ENCODE measurements at places on chromosomes 12 and 14. TPM values are rescaled to one million over a fixed set of nuclear protein-coding genes. Genes with fewer than 3 reads are reported as not detected.

DNA sequence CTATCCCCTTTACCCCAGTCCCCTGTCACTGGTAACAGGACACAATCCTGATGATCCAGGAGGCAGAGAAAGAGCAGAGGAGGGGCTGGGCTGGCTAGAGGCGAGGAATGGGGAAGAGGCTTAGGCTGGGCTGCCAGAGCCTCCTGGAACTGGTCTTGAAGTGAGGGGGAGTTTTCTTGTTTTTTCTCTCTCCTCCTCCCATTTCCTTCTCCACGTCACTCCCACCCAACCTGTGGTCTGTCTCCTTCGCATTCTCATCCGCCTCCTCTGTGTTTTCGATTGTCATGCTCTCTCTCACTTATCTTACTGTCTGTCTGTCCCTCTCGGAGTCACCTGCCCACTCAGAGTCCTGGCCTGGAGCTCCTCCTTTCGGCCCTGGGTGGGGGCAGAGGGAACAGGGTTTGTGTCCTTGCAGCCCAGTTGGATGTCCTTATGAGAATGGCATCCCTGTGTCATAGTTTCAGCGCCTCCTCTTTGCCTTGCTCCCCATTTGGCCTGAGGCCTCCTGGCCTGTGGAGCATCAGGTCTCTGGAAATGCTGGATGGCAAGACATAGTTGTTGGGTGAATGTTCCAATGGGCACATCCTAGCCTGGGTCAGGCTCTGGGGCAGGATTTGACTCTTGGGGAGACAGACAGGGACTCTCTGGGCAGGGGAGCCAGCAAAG, 3.4 kb upstream of the KRT80 start:
- no peak for DNase-seq

DNA sequence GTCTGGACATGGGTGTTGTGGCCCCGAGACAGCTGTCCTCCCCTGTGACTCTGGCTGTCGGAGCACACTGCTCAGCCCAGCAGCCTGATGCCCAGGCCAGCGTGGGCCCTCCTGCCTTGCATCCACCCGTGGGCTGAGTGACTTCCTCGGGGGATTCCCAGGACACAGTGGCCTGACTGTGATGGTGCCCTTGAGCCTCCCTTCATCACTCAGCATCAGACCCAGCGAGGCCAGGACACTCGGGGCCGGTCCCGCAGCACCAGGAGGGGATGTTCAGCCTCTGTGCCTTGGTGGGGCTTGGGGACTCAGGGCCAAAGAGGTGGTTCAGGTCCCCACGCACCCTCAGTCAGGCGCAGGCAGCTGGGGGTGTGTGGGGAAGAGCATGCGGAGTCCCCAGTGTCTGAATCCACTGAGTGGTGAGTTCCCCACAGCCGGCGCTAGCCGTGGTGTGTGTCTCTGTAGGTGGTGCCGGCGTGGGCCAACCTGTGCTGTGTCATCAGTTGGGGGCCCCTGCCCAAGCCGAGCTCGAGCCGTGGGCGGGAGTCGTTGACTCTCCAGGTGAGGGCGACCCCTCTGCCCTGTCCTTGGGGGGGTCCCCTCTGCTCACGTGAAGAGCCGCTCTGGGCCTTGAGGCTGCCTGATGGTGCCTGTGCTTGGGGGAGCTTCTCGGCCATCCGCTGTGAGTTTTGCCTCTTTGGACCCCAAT, 185.8 kb downstream of the ADGRD1 start:
- no peak for DNase-seq

GRCh38 chr14:30883508-30884294, 9.3 kb downstream of the COCH start:
- DNase-seq = no peak

GRCh38 chr12:49538510-49539403, at the start of gene KCNH3:
KCNH3 (plus strand) TSS chr12:49539030; CDS start chr12:49539417, 387 bp downstream.
- DNase-seq = peak; percentile 90

DNA sequence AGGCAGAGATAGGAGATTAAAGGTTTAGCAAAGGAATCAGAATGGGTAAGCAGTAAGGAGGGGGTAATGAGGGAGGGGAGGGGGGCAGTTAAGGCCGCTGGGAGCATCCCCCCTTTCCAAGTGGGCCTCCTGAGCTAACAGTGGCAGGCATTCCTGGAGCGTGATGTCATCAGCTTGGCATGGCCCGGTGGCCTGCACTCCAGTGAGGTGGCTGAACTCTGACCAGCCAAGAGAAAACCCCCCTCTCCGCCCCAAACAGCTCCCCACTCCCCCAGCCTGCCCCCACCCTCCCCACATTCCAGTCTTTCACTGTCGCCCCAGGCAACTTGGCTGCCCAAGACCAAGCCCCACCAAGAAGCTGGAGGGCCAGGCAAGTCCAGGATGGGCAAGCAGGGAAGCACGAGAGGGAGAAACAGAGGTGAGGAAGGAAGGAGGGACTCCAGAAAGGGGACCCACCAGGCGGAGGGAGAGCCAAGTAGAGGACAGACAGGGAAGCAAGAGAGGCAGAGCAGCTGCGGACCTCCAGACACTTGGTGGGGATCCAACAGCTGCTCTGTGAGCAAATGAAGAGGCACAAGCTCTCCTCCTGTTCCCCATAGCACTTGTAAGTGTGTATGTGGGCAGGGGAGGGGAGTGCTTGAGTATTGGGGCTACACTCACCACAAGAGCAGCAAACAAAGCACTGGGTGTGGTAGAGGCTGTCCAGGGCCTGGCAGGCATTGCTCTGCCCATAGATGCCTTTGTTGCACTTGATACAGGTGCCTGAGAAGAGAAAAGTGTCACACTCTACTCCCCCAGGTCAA, 4.5 kb downstream of the AJUBA start:
- peak; percentile 61 for DNase-seq

GRCh38 chr12:40104461-40105264, 1.2 kb downstream of the SLC2A13 start:
- no peak for DNase-seq

DNA sequence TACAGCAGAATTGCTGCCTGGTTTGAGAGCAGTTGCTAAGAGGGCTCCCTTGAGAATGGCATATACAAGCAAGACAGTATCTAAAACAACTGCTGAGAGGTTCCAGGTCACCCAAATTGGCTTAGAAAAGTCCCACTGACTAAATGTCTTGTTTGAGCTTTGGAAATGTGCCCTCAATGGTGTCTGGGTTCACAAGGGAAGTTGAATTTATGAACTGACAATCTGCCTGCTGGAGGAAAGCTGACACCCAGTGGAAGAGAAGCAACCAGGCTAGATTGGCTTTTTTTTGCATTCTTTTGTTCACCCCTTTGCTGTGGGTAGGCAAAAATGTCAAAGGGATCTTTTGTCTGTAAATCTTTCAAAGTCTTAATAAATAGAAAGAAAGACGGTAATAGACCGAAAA, 44.6 kb upstream of the NPFF start:
- DNase-seq = no peak

DNA sequence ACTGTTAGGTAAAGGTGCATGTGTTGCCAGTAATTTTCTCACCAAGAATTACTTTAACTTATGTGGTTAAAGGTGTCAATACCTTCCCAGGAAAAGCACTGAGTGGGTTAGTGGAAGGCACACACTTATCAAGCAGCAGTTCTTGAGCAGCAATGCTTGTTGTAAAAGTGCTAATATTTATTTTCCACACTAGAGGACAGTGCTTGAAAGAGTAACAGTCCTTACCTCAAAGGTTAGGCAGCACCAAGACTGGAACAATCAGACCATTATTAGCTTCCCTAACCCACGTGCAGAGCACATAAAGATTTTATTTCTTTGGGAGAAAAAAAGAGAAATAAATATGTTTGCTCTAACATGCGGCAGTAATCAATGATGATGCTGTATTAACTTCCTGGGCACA, 48.8 kb upstream of the KRR1 start:
- no peak for DNase-seq

DNA sequence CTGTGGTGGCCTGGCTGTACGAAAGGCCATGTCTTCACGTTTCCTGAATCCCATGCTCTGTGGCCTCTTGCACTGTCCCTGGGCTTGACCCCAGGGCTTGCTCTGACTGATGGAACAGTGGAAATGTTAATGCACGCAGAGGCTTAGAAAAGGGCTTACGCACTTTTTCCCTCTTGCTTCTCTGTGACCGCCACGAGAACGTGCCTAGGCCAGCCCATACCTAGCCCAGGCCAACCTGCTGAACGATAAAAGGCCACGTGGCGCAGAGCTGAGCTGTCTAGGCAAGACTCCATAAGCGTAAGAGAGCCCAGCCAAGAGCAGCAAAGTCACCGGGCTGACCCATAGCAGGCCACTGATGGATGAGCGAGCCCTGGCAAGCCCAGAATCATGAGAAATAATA, 18.3 kb downstream of the TTC7B start:
- DNase-seq = no peak

DNA sequence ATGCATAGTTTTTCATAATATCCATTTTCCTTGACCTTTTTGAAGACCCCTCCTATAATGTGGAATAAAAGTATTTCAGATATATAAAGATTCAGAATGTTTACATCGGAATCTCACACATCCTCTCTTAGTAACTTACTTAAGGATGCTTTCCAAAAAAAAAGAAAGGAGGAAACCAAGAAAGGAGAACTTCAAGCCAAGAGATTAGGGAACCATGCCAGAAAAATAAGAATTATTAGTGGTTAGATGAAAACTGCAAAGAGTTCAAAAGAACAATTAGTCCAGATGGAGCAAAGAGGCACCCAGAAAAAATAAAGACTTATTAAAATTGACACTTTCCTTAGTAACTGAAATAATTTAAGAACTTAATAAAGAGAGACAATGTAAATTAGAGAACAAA, 179.2 kb downstream of the DUSP6 start:
- no peak for DNase-seq

- no peak for DNase-seq
Observed at GRCh38 chr12:123807670-123808069, 45.6 kb downstream of the DNAH10 start.

DNA sequence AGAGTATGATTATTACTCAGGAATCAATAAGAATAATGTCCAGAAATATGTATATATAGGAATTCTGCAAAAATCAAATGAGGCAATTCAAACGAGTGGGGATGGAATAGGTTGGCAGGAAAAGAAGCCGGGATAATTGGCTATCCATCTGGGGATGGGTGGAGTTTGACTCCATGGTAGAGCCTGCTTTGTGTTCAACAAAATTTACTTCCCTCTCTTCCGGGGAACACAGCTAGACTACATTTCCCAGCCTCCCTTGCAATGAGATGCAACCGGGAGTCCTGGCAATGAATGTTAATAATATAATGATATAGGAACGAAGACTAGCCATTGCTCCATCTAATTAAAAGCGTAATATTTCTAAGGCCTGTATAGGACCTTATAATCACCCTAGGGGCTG, 146.6 kb downstream of the EFCAB11 start:
- no peak for DNase-seq

DNA sequence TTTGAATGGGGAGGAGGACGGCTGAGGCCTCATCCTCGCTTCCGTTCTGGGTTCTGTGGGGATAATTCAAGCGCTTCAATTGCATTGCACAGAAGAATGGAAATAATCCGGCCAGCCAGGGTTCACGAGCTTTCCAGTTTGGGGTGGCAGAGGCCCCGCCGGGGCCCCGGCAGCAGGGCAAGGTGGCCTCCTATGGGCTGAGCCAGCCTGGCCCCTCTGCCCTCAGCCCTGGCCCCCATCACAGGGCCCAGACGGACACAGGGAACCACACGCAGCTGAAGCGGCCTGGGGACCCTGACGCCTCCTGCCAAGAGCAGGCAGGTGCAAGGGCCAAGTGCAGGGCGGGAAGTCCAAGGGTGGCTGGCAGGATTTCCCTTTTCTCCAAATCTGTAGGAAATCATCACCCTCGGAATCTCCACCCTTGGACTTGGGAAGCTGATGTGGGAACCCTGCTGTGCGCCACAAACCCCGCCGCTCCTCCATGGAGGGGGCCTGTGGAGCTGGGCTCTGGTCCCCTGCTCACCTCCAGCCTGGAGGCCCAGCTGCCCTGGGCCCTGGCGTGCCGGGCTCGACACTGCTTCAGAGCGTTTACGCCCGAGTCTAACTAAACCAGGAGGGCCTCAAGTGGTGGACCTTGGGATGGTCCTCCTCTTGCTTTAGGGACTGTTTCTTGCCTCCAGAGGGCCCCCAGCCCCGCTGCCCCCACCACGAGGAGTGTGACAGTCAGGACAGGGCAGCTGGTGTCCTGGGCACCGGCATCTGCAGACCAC, 78.4 kb downstream of the MOK start:
- no peak for DNase-seq

GRCh38 chr14:101834800-101835547, 73.5 kb downstream of the PPP2R5C start:
- no peak for DNase-seq

DNA sequence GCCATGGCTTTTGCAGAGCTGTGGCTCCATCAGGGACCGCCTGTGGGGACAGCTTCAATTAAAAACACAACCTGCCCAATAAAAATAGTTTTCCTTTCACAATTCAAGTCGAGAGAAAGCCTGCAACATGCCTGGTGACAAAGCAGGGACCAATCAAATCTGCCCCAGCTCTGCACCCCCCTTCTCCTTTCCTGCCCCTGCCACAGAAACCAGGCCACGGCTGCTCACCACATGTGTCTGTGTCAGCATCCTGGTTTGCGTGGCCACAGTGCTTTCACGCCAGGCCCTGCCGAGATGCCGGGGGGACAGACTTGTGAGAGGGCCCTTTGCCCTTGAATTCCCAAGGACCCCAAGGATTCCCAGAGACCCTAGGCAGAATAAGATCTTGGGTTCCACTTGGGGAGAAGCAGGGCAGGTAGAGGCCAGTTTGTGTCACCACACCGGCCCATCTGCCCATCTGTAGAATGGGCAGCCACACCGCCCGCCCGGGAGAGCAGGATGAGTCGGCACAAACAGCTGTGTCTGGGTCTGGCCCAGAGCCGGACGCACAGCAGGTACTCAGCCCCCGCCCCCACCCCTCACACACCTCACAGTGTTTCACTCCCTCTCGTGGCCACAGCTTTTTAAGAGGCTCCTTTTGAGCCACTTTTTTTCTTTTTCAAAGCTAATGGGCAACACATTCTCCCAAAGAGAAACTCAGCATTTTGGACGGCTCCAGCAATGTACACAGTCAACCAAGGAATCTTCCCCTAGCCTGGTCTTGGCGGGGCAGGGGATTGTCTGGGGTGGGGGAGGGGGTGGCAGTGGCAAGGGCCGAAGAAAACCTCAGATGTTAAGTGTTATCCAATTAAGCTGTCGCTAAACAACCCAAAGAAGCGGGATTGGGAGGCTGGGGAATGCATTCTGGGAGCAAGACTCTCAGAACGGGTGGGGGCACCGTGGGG, 41.5 kb downstream of the BCL11B start:
- DNase-seq = no peak

GRCh38 chr12:116183741-116184141, 93.8 kb downstream of the MED13L start:
- DNase-seq = no peak

- DNase-seq = no peak
Observed at GRCh38 chr12:131101703-131102492, 148.2 kb downstream of the ADGRD1 start.

ACVRL1 gene
- 35.1 TPM for total RNA-seq

P3H3 gene
- 10.0 TPM for total RNA-seq

PZP gene
- total RNA-seq = 1.3 TPM

DPF3 gene
- total RNA-seq = 25.0 TPM

BMAL2 gene
- 1.1 TPM for total RNA-seq

PRPH gene
- total RNA-seq = not detected

TMX1 gene
- 6.8 TPM for total RNA-seq

TMEM179 gene
- total RNA-seq = not detected

IGF1 gene
- total RNA-seq = 8.3 TPM

CPNE6 gene
- not detected for total RNA-seq

CCDC60 gene
- not detected for total RNA-seq

ADAMTS20 gene
- total RNA-seq = not detected
